ENCODE measurements at places on chromosomes 7 and 10.

GRCh38 chr7:15963206-15963605, 276.7 kb upstream of the MEOX2 start:
- no peak for DNase-seq

GRCh38 chr10:132103116-132103910, 37.6 kb downstream of the JAKMIP3 start:
- no peak for DNase-seq

- DNase-seq = no peak
Measured at GRCh38 chr7:115731796-115732471, 298.6 kb downstream of the TFEC start.

DNA sequence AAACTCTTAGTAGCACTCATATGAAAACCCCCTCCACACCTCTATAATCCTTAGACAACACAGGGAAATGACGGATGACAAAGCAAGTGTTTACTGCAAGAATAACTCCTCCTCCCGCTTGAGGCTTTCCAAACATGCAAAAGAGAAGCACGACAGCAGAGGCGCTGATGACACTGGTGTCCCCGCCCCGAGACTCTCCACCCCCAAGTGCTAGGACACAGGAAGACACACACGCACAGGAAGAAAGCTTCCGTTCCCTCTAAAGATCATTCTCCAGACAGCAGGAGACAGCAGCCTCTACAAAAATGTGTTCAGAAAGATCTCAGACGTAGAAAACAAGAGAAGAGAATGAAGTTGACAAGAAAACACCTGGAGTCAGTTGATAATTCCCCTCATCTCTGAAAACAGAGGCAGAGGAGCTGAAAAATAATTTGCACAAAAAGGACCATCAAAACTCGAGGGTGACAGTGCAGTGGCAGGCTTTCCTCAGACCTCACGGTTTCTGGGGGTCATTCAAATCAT, 90.2 kb downstream of the DLG5 start:
- DNase-seq = no peak

GRCh38 chr7:71560354-71560995, 428.5 kb downstream of the GALNT17 start:
- DNase-seq = no peak

DNA sequence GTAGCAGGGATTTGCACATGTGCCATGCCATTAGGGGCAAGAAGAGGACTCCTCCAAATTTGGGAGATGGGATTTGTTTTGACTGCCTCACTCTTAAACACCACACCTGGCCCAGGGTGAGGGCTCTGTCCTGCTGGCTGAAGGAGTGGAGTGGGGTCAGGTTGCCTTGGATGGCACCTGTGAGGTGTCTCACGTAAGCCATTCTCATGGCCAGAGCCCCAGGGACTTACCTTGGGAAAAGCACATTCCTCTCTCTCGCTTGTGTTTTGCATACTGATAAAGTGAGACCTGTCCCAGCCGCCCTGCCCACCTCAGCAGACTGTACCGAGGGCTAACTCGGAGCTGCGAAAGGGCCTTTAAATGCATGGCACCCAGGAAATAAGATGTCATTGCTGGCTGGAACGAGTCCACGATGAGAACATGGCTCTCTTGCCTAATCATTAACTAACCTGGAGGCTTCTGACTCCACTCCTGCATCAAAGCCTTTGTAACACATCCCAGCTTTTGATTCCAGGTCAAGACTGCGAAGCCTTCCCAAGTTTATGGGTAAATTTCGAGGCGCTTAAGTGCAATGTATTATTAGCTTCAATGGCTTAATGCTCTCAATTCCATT, 184.0 kb upstream of the RNF32 start:
- no peak for DNase-seq

DNA sequence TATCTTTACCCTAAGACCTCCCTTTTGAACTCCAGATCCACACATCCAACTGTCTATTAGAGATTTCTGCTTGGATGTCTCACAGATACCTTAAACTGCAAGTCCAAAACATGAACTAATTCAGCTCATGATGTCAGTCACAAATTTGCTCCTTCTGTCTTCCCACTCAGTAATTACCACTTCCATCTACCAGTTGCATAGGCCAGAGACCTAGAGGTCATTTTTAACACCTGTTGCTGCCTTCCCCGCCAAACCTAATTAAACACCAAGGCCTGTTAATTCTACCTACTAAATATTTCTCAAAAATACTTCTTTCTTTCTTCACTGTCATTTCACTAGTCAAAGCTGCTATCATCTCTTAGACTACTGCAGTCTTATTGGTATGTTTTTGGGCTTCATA, 8.2 kb downstream of the SLK start:
- no peak for DNase-seq

DNA sequence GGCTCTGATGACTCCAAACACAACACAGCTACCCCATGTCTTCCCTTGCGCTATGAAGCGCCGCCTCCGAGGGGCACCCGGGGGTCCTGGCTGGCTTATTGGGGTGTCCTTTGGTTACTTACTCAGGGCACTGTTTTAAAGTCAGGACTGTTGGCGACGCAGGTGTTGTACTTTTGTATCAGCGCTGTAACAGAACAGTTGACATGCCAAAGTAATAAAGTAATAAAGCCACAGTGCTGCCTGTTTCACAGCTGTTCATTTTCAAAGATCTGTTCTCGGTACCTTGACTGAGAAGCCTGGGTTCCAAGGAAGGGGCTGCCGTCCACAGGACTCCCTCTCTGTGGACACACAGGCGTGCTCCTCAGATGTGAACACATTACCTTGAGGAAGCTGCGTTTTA, 64.1 kb downstream of the WDR37 start:
- no peak for DNase-seq

GRCh38 chr7:140669352-140669751, 3.4 kb upstream of the ADCK2 start:
- no peak for DNase-seq

DNA sequence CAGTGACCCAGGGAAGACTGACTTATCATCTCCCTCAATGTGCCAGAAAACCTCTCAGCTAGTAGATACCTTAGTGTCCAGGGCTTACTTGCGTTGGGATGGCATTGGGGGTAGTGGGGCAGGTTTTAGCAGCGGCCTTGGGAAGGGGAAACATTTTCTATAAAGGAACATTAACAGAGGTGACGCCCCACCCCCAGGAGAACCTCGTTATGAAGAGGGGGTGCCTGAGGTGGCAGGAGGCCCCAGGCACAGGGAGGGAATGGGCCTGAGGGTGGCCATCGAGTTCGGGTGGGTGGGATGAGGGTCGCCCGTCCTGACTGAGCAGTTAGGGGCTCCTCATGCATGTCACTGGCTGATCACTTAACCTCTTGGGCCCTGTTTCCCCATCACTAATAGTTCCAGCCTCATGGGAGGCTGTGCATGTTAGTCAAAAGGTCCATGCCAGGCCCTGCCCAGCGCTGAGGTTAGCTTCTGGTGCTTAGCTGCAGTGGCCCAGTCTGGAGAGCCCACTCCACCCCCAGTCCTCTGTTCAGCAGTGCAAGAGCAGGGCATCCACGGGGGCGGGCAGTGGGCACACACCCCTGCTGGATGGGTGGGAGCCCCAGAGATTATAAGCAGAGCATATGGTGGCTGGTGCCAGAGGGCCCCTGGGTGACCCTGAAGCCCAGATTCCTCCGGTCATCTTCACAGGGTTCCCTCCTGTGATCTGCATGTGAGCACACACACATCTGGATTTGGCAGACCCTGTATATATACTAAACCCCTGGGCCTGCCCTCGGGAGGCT, 27.0 kb downstream of the UNC5B start:
- DNase-seq = no peak

DNA sequence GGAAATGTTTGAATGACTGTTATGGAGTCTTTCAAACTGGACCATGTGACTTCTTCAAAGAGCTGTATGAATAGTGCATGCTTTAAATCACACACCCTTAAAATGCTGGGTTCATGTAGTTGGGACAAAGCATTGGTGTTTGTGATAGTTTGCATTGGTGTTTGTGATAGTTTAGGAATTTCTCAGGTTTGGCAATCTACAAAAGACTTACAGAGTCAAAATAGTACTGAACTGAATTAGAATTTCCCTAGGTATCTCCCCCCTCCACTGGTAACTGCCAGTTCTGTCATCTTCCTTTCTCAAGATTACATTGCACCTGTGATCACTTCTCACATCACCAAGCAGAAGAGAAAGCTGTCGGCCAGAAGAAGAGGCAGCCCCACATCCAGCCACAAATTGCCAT, 261.1 kb downstream of the GATA3 start:
- no peak for DNase-seq

- DNase-seq = no peak
Measured at GRCh38 chr7:156238366-156239133, 402.0 kb upstream of the RNF32 start.

GRCh38 chr10:127115100-127115499, 81.3 kb downstream of the INSYN2A start:
- no peak for DNase-seq

DNA sequence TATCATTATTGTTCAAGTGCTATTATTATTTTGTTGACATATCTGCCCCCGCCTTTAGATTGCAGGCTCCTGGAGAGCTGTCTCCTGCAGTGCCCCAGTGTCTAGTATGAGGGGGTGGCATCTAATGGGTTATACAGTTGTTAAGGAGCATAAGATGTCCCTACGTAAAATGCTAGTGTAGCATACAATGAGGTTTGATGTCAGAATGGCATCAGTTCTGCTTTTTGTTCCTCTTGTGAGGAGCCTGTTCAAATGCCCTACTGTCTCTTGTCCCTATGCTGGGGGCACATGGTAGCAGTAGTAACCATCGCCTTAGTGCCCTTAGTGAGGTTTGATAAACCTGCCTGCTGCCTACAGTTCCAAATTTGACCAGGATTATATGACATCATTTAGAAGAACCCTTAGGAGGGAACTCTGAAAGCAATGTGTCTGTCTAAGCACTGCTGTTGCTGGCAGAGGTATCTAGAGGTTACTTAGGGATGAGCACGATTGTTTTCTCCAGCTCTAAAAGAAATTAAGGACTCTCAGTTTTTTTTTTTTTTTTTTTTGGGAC, 9.7 kb downstream of the CREM start:
- DNase-seq = no peak

- no peak for DNase-seq
Measured at GRCh38 chr7:128941946-128942526, 4.3 kb downstream of the IRF5 start.
